NCI-H2029 (cell line): ENCODE measurements at places on chromosomes 6 and 20.
A peak's percentile ranks its signal among the peaks of the same experiment; 100 is the strongest.

- peak; percentile 94 for DNase-seq
These were observed 105.3 kb downstream of the EYA2 start for GRCh38 chr20:46999801-47000465.

- DNase-seq, result no peak
These were observed 26.2 kb upstream of the MMP24 start for GRCh38 chr20:35200267-35200666.

GRCh38 chr20:62918831-62919230 lies 7.5 kb downstream of the DIDO1 start:
- DNase-seq, result no peak

DNA sequence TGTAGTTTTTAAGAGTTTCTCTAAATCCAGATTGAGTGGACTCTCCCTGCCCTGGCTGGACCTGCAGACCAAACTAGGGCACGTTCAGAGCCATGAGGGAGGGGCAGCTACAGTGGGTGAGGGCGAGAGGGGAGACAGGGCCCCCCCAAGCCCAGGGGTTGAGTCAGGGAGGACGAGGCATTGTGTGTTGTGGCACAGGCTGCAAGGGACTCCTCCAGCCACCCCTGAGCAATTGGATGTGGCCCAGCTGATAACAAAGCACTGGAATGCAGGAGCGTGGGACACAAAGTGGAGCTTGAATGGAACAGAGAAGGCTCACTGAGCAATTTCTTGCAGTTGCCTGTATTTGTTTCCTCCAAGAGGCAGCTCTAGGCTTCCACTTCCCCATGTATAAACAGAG lies 43.5 kb upstream of the MYL9 start:
- DNase-seq, result no peak

GRCh38 chr6:134217798-134218140 lies 100.1 kb downstream of the SGK1 start:
- DNase-seq, result no peak

DNA sequence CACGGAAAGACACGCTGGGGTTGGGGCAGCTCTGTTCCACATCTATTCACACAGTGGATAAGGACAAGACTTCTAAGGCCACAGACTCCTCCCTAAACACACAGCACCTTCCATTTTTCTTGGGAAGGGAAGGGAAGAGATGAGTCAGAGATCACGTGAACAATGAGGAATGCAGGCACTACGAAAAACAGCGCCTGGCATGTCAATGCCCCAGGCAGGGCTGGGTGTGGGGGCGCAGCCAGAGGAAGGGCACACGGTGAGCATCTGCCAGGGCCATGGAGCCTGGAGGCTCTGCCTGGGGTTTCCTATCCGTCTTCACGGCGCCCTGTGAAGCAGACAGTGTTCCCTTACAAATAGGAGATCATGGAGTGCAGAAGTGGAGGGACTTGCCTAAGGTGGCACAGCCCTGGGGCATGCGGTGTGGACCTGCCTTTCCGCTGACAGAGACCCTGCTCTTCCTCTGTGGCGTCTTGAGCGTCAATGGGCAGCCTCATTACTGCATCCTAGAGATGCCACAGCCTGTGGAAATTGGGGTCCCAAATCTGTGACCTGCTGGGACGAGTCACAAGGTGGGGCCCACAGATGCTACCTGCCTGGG lies 15.4 kb downstream of the UNC93A start:
- DNase-seq, result no peak

DNA sequence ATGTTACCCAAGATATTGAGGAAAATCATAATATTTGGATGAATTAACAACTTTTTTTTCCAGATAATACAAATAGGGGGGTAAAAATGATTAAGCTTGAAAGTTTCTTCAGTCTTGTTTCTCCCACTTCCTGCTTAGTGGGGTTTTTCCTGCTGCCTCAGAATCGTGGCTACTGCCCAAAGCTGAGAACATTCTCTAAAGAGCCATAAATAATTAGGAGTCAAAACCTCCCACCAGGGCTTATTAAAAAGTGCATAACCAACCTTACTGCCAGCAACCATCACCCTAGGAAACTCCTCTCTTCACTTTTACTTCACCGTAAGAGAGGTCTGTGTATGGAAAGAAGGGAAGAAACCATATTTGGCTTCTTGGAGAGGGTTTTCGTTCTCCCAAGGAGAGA lies 9.0 kb upstream of the LCA5 start:
- no peak for DNase-seq

- no peak for DNase-seq
These were observed 76.8 kb upstream of the PIM1 start for GRCh38 chr6:37092923-37093727.

DNA sequence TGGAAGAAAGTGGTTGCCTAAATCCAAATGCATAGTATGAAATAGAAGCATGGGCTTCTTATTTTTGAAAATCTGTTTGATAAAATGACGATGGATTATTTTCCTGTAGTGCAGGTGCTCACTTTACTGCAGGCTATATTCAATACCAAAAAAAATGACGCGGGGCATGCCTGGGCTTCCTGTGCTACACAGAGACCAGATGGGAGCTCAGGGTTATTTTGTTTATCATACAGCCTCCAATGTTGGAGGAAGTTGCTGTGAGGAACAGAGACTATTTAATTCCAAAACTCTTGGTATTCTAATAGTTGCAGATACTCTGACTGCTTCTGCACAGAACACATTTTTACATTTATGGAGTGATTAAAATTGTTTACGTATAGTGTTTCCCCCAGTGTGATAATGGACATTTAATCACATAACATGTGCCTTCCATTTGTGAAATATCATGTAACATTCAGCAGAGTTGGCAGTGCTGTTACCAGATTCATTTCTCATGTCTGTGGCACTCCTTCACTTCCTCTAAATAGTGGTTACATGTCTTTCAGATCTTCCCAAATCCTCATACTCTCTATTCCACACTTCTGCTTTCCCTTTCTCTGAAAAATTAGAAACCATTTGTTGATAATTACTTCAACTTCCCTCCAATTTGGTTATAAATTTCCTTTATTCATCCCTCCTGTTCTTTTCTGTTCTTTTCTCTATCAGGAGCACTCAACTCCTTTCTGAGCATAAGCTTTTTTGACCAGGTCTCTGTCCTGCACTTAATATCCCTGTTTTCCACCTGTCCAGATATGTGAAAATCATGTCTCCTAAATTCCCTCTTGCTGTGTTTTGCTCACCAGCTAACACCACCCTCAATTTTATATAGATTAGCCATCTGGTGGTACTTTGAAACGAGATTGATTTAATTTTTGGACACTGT lies 121.6 kb downstream of the ADGRB3 start:
- no peak for DNase-seq

DNA sequence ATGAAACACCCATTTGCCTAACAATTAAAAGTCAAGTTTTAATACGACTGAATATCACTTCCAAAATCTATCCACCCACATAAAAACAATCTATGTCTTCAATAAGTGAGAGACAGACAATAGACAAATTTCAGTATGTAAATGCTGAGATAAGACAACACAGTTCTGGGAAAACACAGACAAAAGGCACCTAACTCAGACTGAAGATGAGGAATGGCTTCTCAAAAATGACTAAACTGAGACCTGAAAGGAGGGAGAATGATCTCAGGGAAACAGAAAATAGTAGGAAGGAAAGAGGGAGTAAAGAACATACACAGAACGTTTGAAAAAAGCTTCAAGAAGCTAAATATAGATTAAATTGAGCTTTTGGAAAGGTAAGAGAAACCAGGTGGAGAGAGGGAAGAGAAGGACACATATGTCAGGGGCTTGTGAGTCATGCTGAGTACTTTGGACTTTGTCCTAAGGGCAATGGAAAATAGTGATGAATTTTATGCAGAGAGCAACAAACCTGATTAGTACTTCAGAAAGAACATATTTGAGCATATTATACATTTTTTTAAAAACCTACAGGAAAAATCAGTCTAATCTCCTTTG lies 16.1 kb downstream of the LMBRD1 start:
- DNase-seq, result no peak

DNA sequence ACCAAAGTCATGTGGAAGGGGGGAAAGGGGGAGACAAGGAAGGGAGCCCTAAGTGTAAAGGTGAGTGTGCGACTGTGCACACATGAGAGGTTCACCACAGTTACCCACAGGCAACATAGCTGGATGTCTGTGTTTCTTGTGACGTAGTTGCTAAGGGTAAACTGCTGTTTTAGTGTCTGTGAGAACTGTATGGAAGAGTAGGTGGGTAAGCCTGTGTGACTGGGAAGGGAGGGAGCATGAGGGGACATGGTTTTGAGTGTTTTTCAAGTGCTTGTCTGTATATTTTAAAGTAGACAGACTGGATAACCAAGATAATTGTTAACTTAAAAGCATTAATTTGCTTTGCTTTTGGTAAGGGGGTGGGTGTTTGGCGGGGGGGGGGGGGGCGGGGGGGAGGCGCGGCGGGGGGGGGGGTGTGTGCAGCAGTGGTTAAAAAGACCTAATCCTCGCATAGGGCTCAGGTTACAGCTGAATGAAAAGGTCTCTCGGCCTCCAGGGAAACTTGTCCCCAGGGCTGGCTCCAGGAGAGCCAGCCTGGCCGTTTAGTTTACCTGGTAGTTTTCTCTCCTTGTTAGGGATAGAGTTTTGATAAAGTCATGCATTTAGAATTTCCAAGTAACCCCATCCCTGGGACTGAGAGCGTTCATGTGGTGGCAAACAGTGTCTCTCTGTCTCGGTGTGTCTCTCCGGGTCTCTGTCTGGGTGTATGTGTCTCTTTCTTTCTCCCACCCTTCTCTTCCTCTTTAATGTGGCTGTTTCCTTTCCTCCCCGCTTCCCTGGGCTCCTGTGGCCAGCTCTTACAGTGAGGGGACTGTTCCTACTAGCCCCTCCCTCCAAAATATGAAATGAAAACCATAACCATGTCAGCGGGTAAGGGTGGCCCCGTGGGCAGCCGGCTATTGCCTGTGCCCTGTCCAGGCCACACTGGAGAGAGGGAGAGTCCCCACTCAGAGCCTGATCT lies 3.4 kb downstream of the SCUBE3 start:
- no peak for DNase-seq

DNA sequence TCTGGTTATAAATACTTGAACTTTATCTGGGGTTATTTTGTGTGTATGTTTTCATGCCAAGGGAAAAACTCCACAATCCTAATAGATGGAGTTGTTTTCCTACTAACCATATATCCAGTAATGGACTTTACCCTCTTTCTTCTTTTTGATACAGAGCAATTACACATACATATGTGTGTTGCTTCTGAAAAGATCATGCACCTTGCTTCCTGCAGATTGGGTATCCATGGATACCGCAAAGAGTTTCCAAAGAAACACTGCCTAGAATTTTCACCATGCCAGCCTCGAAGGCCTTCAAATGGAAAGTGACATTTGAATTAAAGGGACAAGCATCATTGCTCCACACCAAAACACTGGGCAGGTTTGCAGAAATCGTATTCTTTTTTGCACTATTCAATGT lies 26.8 kb downstream of the HDDC2 start:
- no peak for DNase-seq

- no peak for DNase-seq
These were observed 159.3 kb downstream of the KIF6 start for GRCh38 chr6:39565956-39566355.

GRCh38 chr20:61391185-61391584 lies 139.1 kb downstream of the CDH4 start:
- no peak for DNase-seq

DNA sequence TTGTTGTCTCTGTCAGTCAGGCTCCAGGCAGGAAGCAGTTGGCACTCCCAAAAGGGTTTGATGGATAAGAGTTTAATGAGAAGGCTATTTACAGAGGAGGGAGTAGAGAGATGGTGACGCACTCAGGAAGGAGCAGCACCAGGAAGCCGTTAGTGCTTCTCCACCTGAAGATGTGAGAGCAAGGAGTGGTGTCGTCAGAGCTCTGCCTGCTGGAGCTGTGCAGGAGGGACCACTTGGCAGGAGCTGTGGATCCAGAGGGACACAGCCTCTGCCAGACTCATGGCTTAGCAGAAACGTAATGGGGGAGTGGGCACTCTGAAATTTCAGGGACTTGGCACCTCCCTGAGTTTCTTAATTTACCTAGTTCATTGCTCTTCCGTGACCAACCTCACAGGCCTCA lies 16.8 kb downstream of the DAAM2 start:
- DNase-seq, result no peak

- DNase-seq, result peak; percentile 94
These were observed 11.6 kb downstream of the RBCK1 start for GRCh38 chr20:419556-420165.

GRCh38 chr6:107691062-107691751 lies 132.9 kb downstream of the SCML4 start:
- DNase-seq, result no peak

GRCh38 chr6:118903691-118904090 lies 9.7 kb downstream of the ASF1A start:
- DNase-seq, result no peak

DNA sequence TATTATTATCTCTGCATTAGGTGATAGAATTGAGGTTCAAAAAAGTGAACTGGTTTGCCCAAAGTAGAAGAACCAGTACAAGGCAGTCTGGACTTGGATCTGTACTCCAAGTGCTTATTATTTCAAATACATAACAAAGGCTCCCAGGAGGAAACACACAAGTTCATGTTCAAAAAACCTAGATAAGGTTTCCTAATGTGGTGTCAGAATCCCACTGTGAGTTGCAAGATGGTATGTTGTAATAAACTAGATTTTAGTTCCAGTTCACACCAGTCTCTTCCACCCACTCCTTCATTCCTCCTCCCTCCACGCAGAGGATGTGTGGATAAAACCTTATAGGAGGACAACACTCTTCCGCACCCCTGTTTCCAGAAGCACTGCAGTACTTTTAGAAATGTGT lies 42.8 kb downstream of the KIAA0319 start:
- no peak for DNase-seq

DNA sequence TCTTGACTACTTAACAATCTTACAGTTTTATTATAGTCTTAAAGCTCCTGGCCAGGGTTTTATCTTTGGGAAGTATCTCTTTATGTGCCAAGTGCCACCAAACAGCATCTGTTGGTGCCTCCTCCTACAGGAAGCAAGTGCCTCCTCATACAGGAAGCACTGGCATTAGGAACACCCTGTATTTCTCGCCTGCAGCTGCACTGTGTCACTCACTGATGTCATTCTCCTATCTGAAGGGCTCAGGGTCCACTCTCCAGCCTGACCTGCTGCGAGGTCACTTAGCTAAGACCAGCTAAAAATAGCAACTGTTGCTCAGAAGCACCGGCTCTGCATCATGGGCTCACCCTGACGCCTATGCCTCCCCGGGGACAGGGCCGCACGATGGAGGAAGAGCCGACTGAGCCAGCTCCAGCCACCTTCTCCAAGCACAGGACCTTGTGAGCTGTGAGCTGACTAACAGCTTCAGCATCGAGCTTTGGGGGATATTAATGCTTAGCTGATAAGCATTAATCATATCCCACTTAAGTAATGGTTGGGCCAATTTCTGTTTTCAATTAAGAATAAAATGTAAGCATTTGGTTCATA lies 66.3 kb upstream of the CD93 start:
- DNase-seq, result no peak

DNA sequence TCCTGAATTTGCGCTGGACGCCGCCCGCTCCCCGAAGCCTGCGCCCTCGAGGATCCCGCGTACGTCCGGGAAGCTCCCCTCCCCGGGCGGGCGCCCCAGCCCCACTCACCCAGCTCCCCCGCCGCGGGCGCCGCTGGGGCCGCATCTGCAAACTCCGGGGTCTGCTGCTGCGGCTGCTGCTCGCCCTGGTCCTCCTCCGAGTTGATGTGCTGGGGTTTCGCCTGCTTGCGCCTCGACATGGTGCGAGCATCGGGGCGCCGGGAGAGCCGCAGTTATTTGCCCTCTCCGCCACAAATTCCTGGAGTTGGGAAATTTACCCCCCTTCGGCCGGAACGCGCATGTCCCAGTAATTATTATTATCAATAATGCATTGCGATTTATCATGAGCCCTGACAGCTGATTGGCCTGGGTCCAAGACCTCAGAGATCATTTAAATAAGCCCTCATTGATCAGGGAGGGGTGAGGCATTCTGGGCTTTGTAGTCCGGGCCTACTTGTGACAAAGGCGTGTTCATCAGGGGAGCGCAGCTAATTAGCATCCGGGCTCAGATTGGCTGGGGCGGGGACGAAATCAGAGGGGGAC lies at the start of gene SALL4:
Gene SALL4 (minus strand): TSS at position 352 of the 582 bp plus-strand sequence. CDS start 113 bp downstream, at position 239.
- DNase-seq, result no peak
